ENCODE measurements at places on chromosomes 3 and 15. TPM values are rescaled to one million over a fixed set of nuclear protein-coding genes. Genes with fewer than 3 reads are reported as not detected.

ABCC5 gene
- 10.6 TPM for total RNA-seq

TMEM207 gene
- not detected for total RNA-seq

ONECUT1 gene
- 0.10 TPM for total RNA-seq

ATP13A5 gene
- total RNA-seq = 0.04 TPM

CHRM5 gene
- not detected for total RNA-seq

KNG1 gene
- not detected for total RNA-seq

TRH gene
- not detected for total RNA-seq

HIGD2B gene
- not detected for total RNA-seq

CADM2 gene
- 2.8 TPM for total RNA-seq

HDDC3 gene
- 18.1 TPM for total RNA-seq

MYH15 gene
- total RNA-seq = 0.10 TPM

HESX1 gene
- total RNA-seq = not detected

TMEM212 gene
- not detected for total RNA-seq

ZBED2 gene
- total RNA-seq = not detected

DNAH12 gene
- total RNA-seq = not detected

Data from H4 (cell line).